ENCODE measurements at places on chromosomes 4 and X. TPM values are rescaled to one million over a fixed set of nuclear protein-coding genes. Genes with fewer than 3 reads are reported as not detected.

ZC4H2 gene
- total RNA-seq: 5.5 TPM

HEPH gene
- 3.0 TPM for total RNA-seq

SUPT20HL1 gene
- total RNA-seq: not detected

FREM3 gene
- total RNA-seq: 0.18 TPM

RTL3 gene
- not detected for total RNA-seq

ZNF185 gene
- total RNA-seq: 33.3 TPM

CSN1S1 gene
- not detected for total RNA-seq

DNA sequence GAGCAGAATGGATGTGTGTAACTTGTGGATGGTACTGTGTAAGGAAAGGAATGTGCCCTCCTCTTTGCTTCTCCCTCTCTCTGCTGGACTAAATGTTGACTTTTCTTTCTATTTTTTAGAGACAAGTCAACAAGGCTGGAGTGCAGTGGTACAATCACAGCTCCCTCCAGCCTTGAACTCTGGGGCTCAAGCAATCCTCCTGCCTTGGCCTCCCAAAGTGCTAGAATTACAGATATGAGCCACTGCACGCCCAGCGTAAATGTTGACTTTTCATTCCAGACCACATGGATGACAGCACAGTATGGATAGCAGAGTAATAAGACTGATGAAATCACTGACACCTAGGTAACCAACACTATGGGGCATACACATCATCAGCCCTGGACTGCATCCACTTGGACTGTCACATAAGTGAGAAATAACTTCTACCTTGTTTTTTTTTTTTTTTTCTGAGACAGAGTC is 5.1 kb upstream of the RPS3A start:
- DNase-seq: no peak

DNA sequence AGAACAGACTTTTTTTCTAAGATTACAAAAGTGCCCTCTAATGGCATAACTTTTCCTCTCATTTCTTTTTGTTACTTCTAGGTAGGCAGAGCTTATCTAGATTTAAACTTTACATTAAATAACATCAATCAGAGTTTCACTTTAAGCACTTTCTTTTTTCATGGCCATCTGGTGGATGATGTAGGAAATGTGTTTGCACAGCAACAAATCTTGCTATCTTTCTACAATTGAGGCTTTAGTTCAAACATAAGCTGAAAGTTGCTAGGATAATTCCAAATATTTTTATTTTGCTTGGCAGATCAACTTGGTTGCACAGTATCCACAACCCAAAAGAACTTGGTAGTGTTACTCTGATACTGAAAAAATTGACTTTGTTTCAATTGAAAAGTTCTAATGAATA is 22.0 kb downstream of the NDNF start:
- DNase-seq: no peak

DNA sequence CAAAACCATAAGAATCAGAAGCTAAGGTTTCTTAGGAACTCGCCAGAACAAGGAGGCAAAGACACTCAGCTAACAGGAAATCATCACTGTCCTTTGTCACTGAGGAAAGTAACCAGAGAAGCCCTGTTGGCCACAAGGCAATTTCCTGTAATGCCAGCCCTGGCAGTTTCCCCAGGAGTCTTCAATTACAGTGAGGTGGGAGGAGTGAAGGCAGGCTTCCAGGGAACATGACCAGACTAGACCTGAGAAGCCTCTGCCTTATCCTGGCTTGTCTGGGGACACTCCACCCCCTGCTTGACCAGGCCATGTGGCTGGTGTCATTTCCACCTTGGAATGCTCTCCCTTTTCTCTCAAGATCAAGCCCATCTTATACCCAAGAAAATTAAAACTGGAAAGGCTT is 125.3 kb downstream of the COL4A6 start:
- DNase-seq: no peak

DNA sequence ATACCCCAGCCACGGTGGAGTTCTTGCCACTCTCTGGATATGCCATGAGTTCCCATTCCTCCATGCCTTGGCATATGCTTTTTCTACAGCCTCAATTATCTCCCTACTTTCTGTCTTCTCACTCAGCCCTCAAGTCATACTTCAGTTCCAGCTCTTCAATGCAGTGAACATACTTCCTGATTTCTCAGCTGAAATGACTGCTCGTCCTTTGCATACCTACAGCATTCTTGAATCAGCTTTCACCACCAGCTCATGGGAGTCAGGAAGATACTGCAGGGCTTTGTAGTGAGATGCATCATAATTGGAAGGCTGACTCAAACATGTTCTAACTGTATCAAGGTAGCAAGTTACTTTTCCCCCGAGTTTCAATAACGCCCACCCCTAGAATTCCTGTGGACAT is 118.4 kb downstream of the APBB2 start:
- DNase-seq: no peak

GRCh38 chr4:17058916-17059741 is 160.7 kb upstream of the LDB2 start:
- DNase-seq: no peak

DNA sequence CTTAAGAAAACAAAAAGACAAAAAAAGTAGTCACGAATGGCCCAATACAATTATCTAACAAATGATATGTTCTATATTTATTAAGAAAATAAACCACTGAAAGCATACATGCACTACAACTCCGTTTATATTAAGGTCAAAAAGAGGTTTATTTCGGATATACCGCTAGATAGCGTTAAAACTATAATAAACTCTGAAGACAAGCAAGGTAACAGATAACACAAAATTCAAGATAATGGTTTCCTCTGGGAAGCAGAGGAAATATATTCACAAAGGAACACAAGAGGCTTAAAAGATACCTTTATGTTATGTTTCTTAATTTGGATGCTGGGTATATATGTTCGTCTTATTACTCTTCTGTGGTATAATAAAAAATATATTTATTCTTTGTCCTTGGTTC is 4.7 kb upstream of the FAM200B start:
- no peak for DNase-seq

- no peak for DNase-seq
Observed at GRCh38 chr4:169428376-169428775, 157.6 kb upstream of the SH3RF1 start.

DNA sequence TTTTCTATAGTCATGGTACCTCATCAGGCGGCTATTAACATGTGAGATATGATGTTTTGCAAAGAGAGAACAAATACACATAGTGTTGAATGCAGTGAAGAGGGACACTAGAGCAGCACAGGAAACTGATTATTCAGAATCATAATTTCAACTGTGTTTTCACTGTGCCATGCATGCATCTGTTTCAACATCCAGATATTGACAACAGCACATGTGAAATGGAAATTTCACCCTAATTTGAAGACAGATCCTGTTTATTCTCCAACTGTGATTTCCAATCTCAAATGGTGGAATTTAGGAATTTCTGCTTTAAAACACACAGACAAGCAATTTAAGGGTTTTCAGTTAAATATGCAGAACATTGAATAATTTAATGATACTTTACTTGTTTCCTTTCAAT is 288.6 kb downstream of the KCTD8 start:
- DNase-seq: no peak

- DNase-seq: no peak
Observed at GRCh38 chr4:189050643-189051042, 890.0 kb upstream of the FRG1 start.

DNA sequence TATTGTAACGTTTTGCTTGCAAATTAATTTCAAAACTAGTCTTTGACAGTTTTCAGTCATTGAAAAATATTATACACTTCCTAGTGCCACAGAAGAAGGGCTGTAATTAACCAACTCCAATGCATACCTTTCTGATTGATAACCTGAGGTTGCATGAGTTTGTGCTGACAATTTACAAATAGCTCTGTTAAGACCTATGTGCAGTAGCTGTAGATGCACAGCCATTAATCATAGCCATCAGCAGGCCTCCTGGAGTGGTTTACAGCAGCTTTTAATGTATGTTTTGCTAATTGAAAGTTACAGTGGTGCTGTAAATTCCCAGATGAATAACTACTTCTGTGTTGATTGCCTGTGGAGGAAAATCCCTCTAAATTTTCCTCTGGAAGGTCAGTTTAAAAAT is 758.1 kb downstream of the SH3BGRL start:
- no peak for DNase-seq

DNA sequence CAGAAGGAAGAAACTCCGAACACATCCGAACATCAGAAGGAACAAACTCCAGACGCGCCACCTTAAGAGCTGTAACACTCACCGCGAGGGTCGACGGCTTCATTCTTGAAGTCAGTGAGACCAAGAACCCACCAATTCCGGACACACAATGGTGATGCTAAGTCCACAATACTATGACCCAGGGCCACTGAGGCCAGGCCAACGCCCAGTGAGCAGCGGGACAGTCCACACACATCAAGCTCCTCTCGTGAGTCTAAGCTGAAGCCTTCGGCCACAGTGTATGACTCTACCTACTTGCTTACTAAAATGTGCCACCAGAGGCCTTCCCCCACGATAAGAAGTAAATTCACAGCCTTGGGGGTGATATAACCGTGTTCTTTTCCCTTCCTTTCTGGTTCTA is 10.2 kb upstream of the CDKN2AIP start:
- no peak for DNase-seq

- no peak for DNase-seq
Observed at GRCh38 chr4:104015680-104016079, 295.9 kb upstream of the TACR3 start.

DNA sequence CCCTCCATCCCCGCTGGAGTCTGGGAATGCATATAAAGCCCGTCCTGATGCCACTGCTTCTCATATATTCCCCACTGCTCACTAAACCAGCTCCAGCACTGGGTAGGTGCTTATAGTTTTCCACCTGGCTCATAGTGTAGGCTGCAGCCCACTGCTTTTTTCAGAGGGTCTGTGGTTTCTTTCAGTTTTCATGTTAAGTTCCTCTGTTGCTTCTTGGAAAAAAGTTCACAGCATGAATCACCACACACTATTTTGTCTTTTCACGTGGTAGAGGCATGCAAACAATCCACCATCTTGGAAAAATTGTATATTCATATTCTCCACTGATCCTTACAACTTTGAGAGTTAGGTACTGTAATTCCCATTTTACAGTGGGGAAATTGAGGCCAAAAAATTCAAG is 39.4 kb downstream of the DCLK2 start:
- DNase-seq: no peak

DNA sequence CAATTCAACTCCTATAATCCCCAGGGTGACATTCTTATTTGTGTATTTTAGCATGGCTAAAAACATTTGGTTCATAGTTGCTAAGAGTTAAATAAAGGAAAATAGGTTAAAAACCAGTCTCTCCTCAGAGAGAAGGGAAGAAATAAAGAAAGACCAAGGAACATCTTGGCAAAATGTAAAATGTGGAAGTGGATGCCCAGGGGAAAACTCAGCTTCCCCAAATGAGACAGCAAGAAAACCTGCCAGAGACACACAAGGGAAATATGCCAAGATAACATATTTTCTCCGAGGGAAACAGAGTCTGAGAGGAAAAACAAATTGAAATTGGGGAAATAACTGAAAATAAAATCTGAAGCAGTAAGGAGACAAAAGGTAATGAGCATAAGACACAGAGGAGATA is 1569.3 kb downstream of the PCDH18 start:
- no peak for DNase-seq

GRCh38 chr4:36243355-36244256 is 708 bp downstream of the ARAP2 start:
- DNase-seq: no peak

DNA sequence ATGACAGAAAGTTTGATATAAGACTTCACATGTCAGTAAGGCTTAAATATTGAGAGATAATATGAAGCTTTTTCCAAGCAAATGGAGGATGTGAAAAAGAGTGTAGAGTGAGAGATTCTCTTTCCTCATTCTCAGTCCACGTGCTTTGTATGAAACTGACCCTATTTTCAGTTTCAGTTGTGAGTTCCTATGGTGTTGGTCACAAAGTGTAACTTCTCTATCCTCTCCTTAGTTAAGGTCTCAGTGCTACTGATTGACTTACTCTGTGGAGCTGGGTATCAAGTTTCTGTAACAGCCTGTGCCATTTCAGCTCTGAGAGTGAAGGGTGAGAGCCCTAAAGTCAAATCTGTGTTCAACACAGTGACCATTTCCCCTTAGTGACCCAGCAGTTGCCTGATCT is 277.2 kb downstream of the EPHA5 start:
- no peak for DNase-seq

DNA sequence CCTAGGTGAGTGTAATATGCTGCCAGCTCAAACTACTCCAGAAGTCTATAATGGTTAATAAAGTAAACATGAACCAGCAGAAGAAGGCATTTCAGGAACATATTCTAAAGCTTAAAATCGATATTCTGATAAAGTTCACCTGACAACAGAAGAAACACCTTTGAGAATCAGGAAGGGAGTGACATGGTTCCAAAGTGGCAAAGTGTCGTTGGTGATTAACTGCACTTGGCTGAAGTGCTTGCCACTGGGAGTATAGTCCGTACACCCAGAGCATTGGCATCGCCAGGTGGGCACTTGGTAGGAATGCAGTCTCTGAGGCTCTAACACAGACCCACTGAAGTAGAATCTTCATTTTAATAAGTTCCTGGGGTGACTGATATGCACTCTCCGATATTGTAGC is 76.0 kb upstream of the H2AZ1 start:
- DNase-seq: no peak

GRCh38 chrX:148269513-148269912 is 230.9 kb upstream of the AFF2 start:
- DNase-seq: no peak

DNA sequence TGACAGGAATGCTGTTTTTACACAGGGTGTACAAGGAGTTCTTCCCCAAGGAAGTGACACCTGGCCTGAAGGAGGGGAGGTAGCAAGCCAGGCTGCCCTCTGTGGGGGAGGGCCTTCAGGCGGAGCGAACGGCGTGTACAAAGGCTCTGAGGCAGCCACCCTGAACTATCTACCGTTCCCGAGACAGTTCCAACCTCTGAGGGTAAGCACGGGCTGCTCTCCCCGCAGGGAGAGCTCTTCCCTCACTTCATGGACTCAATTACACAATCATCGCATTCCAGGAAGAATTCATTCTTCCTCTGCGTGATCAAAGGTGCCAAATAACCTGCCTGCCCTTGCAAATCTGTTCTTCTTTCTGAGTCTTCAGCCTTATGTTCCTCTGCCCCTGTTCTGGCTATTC is 4.8 kb downstream of the ELK1 start:
- no peak for DNase-seq

GRCh38 chr4:87270144-87270543 is 49.7 kb upstream of the KLHL8 start:
- DNase-seq: no peak

DNA sequence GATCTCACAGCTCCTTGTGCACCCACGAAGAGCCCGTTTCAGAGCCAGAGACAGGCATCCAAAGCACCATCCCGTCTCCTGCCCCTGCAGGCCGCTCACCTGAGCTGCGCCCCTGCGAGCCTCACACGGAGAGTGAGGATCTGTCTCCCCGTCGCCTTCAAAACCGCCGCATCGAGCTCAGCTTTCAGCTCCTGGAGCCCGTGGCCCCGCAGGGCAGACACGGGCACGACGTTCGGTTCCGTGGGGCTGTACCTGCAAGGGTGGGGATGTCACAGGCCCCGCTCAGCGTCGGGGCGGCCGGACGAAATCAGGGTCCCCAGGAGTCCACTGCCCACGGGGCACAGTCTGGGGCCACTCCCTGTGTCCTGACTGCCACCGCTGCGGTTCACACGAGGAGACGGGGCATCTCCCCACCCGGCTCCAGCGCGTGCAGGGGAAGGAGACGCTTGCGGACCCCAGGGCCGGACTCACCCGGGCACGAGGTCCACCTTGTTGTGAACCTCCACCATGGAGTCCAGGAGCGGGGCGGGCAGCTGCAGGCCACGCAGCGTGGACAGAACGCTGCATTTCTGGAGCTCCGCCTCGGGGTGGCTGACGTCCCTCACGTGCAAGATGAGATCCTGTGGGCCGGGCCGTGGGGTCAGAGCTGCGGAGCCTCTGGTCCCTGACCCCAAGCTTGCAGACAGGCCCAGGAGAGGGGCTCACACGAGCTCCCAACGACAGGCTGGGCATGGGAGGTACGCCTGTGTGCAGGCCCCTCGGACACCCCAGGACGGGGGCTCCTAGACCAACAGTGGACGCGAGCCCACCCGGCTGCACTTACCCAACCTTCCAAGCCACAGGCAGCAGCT is 11.1 kb downstream of the GTPBP6 start:
- DNase-seq: no peak

Data from pulmonary artery endothelial cell (primary cell).